ENCODE measurements at places on chromosomes 3 and 15.

GRCh38 chr3:38117748-38118420, 19.0 kb downstream of the ACAA1 start:
- DNase-seq = peak; percentile 61

DNA sequence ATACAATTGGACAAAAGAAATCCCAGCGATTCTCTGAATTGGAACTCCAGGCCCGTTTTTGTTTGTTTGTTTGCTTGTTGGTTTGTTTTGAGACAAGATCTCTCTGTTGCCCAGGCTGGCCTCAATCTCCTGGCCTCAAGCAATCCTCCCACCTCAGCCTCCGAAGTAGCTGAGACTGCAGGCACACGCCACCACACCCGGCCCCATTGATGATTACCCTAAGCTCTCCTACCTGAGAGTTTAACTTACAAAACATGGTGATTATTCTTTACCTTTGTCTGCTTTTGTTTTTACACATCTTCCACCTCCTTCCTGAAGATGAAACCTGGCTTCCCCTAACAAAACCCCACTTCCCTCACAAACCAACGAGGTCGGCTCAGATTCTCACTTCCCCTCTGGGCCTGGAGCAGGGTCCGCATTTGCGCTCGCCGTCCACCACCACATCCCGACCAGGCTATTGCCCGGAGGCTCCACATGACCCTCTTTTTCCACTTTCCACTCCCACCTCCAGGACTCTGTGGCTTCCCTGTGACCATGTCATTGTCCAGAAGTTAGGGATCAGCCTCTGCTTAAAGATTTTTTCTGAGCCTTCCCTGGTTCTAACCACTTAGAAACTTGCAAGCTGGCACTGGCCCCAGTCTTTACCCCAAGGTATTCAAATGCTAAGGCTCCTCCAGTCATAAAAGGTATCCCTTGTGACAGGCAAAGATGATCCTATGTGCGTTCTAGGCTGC, 14.8 kb downstream of the KLHL6 start:
- no peak for DNase-seq

GRCh38 chr15:57112178-57112577, 193.7 kb downstream of the TCF12 start:
- no peak for DNase-seq

DNA sequence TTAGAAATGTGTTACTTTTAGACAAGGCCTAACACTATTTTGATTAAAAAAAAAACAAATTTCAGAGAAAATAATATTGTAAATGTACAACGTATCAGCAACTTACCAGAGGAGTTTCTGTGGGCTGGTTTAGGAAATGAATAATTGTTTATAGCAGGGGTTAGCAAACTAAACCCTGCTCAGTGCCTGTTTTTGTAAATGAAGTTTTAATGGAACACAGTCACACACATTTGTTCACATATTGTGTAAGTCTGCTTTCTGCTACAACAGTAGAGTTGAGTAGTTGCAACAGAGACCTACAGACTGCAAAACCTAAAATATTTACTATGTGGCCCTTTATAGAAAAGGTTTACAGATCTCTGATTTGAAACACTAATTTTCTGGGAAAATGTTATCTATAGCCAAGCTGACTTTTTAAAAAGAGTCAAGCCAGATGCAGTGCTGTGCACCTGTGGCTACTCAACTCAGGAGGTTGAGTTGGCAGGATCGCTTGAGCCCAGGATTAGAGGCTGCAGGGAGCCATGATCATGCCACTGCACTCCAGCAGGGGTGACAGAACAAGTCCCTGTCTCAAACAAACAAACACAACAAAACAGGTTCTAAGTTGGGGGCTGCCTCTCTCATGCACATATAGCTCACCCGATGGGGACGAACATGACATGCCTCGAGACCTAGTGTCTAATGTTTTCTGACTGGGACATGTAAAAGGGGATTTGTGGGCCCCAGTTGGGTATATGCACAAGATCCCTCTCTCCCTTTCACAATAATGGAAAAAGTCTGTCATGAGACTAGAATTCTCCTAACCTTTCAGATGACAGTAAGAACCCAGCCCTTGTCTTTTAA, 182.5 kb downstream of the TNIK start:
- DNase-seq = no peak

GRCh38 chr3:84885199-84885882, 73.4 kb upstream of the CADM2 start:
- DNase-seq = no peak

- no peak for DNase-seq
Observed at GRCh38 chr3:12513694-12514446, 29.6 kb downstream of the TSEN2 start.

DNA sequence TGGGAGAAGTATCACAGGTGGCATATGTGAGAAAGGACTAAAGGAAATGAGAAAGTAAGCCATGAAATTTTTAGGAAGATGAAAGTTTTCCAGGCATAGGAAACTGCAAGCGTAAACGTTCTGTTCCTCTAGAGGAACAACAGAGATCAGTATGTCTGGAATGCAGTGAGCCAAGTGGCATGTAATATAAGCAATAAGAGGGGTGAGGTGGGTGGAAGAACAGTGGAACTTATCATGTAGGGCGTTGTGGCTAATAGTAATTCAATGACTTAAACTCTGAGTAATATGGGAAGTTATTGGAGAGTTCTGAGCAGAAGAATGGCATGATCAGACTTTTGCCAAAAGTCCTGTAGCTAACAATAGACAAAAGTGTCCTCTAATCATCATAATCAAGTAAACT, 902.9 kb downstream of the EPHA3 start:
- DNase-seq = no peak

- no peak for DNase-seq
Observed at GRCh38 chr3:188286087-188286513, 132.1 kb downstream of the LPP start.

- no peak for DNase-seq
Observed at GRCh38 chr3:171777596-171777995, 32.7 kb downstream of the PLD1 start.

DNA sequence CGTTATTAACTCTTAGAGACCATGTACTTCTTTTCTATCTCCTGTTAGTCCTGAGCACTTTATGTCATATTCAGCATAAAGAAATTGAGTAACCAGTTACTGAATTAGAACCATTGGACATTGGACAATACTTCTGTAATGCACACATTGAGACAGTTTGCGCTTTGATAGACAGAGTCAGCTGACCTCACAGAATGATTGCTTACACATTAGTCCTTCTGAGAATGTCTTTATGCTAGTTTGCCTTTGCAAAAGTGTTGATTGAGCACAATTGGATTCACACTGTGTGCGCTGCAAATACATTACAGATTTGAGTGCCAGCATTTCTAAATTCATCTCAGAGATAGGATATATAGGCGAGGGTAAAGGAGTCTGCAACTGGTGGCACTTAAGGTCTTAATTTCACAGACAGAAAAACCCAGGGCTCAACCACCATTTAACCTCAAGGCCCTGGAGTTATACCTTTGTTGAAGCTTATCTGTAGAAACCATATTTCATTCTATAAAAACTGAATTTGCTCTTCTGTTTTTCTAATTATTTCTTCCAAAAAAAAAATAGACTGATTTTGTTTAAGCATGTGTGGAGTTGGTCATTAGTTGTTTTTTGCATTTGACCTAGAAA, 3.8 kb downstream of the SERPINI1 start:
- DNase-seq = no peak

GRCh38 chr3:54131026-54131605, 8.8 kb downstream of the CACNA2D3 start:
- DNase-seq = no peak

DNA sequence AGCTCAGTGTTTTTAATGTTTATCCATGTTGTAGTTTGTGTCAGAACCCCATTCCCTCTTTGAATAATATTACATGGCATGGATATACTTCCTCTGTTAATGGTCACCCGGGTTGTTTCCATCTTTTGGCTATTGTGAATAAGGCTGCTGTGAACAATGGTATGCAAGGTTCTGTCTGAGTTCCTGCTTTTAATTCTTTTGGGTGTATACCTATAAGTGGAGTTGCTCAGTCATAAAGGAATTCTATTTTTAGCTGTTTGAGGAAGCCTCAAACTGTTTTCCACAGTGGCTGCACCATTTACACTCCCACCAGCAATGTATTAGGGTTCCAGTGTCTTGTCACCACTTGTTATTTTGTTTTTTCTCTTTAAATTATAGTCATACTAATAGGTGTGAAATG, 99.6 kb downstream of the SLC25A26 start:
- DNase-seq = no peak

DNA sequence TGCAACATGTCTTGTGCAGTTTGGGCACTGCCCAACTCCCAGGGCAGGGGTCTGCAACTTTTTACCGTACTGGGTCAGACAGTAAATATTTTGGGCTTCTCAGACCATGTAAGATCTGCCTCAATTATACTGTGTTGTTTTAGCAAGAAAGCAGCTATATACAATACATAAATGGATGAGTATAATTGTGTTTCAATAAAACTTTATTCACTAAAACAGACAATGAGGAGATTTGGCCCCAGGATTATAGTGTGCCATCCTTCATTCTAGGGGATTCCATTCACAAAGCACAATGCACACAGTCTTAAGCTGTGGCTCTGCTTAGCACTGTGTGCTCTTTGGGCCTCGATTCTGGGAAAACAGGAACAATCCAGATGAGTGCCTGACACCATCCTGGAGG, 354.4 kb upstream of the PROK2 start:
- no peak for DNase-seq

- DNase-seq = peak; percentile 40
Observed at GRCh38 chr3:71582612-71583565, 639 bp downstream of the FOXP1 start.

Data from stimulated activated CD8-positive, alpha-beta memory T cell treated with anti-CD3 and anti-CD28 coated beads, Interleukin-12 subunit alpha, Interleukin-12 subunit beta, amount 100 ng/mL, for 1 hour (primary cell).